Neuronal stem cell (in vitro differentiated cells): ENCODE measurements at places on chromosomes 4 and X.

- no peak for DNase-seq
These were observed 25.4 kb upstream of the TNIP3 start for GRCh38 chr4:121189326-121190215.

DNA sequence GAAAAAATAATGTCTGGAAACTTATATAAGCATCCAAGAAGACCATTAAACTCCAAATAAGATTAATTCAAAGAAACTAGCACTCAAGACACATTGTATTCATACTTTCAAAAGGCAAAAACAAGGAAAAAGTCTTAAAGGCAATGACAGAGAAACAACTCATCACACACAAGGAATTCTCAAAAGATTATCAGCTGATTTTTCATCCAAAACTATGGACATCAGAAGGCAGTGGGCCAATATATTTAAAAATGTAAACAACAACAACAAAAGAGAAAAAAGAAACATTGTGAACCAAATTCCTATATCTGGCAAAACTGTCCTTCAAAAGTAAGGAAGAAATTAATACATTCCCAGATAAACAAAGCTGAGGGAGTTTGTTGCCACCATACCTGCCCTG, 711.4 kb upstream of the GALNTL6 start:
- DNase-seq, result no peak

DNA sequence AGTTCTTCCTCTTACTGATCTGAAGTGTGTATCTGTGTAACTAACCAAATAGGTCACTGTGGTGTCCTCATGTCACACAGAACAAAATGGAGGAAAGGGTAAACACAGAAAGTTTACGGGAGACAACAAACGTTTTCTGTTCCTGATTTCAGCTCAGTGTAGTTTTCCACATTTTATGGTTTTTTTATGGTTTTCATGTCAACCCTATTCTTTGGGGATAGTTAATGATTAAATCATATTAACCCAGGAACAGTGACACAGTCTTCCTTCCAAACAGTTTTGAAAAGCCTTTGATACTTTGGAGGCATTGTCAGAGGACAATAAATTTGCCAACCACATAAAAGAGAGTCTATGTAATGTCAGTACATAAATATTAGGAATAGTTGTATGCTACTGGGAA, 4.2 kb downstream of the LNX1 start:
- DNase-seq, result no peak

DNA sequence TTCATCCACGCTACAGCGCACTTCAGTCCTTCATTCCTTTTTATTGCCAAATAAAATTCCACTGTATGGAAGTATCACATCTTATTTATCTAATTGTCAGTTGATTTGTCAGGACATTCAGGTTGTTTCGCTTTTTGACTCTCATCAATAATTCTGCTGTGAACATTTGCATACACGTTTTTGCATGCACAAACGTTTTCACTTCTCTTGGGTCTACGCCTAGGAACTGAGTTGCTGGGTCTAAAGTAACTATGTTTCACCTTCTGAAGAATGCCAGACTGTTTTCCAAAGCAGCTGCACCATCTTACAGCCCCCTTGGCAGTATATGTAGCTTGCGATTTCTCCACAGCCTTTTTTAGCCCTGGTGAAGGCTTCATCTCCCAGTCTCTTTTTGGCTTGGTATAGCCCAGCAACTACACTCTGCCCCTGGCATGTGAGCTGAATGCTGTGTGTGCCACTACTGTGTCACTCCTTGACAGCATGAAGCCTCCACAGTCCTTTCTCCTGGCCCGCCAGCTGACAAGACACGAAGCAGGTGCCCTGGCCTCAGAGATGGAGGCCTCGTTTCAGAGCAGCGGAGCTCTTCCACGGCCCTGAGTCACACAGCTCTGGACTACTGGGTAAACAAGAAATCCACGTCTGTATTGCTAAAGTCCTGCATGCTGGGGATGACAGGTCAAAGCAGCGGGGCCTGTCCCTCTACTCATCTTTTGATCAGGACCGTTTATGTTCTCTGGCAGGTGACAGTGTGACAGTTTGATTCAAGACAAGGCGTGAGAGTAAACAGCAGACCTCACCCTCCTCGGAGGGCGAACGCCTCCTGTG, 75.5 kb downstream of the NSUN7 start:
- DNase-seq, result no peak

DNA sequence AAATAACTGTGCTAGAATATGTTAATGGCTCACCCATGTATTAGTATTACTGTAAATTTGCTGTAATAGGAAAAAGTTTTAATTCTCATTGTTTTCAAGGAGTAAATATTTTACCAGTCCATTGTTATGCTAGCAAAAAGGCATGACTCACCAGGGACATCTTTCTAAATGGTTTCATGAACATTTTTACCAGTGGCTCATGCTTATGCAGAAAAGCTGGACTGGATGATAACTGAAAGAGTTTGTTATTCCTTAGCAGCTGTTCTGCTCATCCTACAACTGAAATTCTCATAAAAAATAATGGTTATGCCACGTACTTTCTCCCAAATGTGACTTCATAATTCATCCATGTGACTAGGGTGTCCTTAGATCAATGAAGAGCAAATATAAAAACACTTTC, 111.9 kb upstream of the PCDH18 start:
- DNase-seq, result no peak

GRCh38 chrX:20481632-20482031, 214.9 kb upstream of the RPS6KA3 start:
- DNase-seq, result no peak

GRCh38 chr4:186260117-186260503, 5.9 kb upstream of the F11 start:
- no peak for DNase-seq
